Mammary epithelial cell (primary cell): ENCODE measurements at places on chromosomes 6 and 20. TPM values are rescaled to one million over a fixed set of nuclear protein-coding genes. Genes with fewer than 3 reads are reported as not detected.

Gene GNAS-AS1
- polyA plus RNA-seq, result 0.27 TPM

DNA sequence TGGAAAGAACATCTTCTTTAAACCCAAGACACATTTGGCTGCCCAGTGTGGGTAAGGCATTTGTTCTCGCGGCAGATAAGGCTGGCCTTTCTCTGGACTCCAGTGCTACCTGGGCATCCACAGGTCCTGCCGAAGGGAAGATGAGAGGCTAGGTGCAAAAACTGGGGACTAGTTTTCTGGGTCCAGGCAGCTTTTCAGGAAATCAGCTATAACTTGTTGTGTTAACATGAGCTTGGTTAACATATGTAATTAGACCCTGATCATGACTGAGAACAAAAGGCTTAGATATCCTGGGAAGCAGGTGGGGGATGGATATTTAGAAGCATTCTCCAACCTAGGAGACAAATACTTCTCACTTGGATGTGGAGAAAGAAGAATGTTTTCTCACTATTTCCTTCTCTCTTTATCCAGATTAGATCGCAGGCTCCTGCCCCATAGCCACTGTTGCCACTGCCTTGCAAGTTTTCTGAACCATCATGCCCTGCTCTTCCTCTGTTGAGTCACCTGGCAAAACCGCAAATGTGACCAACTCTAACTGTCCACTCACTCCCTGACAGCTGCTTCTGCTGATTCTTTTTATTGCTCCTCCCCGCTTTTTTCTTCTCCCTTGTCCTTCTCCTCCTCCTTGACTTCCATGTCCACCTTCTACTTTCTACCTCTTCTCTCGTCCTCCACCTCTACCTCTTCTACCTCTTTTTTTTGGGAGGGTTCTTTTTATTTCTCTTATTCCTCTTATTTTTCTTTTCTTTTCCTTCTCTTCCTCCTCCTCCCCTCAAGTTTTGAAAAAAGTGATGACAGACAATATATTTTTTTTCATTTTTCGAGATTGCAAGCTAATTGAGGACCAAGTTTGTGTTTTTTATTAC is 258.1 kb downstream of the UTRN start:
- DNase-seq, result peak; percentile 22

Gene DTD1
- 87.1 TPM for polyA plus RNA-seq

DNA sequence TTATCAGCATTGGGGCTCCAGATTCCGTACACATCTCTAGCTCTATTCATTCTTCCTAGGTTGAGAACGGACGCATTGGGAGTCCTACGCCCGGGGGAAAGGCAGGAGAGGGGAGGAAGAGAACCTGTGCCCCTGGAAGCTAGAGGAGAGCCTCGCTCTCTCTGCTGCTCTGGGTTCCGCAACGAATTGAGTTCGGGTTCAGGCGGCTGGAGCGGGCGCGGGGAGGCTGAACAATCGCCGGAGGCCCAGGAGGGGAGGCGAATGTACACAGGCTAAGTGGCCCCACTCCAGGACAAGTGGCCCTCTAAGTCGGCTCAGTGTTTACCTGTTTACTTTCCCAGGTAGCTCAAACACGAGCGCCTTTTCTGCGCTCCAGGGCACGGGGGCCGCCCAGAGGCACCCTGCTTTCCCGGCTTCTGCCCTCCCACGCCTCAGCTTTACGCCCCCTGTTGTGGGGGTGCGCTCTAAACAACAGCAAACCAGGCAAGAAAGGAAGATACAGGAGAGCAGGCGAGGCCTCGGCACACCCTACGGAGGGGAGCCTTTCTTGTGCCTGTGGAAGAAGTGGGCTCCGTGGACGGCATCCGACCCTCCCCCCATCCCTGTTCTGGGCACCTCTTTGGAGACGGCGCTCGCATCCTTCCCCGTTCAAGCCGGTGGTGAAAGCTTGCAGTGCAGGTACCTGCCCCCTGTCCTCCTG is 4.6 kb upstream of the NKX2-2 start:
- DNase-seq, result no peak

GRCh38 chr6:128242765-128243403 is 277.5 kb downstream of the PTPRK start:
- DNase-seq, result no peak

GRCh38 chr20:38667417-38667956 is 56.8 kb upstream of the SLC32A1 start:
- no peak for DNase-seq

GRCh38 chr20:31746068-31746878 is 7.2 kb downstream of the TPX2 start:
- no peak for DNase-seq

Gene RNF39
- polyA plus RNA-seq, result 3.3 TPM

Gene RHAG
- not detected for polyA plus RNA-seq

DNA sequence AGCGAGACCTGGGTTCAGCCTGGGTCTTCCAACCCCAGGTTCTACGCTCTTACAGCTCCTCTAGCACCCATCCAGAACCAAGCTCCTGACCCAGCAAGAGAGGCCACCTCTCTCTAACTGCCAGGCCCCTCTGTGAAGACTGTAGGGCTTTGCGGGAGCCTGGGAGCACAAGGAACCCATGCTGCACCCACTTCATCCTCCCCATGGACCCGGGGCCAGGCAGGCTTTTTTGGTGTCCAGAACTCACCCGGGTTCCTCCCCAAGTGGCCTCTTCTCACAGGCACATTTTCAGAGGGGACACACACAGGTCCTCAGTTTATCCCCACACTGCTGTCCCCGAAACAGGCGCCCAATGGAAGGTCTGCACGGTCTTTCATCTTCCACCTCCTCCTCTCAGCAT is 145.9 kb downstream of the SYNDIG1 start:
- DNase-seq, result no peak

GRCh38 chr20:41379551-41379950 is 12.9 kb upstream of the EMILIN3 start:
- no peak for DNase-seq

- DNase-seq, result peak; percentile 36
These were observed 36.4 kb downstream of the HLA-DPB1 start for GRCh38 chr6:33112148-33112547.

GRCh38 chr20:18831830-18832499 is 18.4 kb downstream of the SCP2D1 start:
- DNase-seq, result no peak

Gene MOG
- polyA plus RNA-seq, result not detected

DNA sequence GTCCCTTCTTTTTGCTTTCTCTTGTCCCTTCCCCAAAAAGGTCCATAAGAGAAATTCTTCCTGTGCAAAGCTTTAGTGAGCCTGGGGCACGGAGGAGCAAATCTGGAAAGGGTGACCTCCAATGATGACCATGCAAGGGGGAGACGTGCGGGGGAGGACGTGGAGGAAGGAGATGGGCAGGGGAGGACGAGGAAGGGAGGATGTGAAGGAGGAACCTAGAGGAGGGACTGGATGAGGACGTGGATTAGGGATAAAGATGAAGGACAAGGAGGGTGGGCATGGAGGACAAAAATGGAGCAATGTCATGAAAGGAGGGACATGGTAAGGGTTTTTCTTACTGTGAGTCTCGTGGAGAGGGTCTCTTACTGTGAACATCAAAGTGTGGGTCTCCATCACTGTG is 139.5 kb downstream of the ERMARD start:
- no peak for DNase-seq

DNA sequence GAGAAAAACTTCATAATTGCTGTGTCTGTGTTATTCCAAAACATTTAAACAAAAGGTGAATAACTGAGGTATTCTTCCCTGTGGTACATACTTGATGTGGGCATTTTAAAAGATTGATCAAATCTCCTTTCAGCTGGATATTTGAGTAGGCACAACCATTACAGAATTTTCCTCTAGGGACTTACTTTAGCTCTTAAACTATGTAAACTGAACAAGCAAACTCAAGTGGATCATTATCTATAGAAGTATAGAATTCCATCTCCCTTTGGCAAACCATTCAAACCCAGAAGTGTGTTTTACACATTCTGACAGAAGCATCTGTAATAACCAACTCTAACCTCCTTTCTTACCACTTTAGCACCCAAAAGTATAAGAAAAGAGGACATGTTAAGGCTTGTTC is 241.4 kb downstream of the ESR1 start:
- DNase-seq, result no peak

DNA sequence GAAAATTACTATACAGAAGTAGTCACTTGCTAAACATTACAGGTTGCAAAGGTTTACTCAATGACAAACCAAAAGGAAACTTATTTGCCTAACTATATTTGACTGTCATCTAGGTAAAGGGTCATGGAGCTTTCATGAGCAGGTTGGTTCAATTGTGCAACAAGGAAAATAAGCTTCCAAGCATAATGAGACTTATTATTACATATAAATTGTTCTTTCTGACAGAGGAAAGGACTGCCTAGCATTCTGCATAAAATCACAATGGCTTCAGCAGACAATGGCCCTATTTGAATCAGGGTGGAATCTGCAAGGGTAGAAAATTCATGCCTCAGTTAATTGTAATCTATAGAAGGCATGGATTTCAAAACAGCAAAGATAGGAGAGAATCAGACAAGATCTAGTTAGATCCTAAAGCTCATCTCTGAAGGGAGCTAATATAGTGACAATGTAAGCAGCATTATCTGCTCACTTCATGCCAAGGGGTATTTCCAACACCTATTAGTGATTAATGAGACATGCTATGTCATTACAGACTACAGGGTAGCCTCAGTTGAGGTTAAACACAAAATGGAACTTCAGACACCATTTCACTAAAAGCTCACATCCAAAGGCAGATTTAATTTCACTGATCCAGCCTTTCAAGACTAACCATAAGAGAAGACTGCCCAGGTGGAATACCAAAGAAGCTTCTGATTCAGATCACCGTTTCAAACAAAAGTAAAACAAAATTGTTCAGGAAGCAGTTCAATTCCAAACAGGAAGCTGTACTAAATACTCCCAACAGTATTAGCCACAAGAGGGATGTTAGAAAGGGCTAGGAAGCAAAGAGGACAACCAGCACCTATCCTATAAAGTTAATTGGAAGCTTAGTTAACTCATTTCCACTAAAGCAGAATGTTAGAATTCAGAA is 8.5 kb downstream of the STAU1 start:
- DNase-seq, result no peak

DNA sequence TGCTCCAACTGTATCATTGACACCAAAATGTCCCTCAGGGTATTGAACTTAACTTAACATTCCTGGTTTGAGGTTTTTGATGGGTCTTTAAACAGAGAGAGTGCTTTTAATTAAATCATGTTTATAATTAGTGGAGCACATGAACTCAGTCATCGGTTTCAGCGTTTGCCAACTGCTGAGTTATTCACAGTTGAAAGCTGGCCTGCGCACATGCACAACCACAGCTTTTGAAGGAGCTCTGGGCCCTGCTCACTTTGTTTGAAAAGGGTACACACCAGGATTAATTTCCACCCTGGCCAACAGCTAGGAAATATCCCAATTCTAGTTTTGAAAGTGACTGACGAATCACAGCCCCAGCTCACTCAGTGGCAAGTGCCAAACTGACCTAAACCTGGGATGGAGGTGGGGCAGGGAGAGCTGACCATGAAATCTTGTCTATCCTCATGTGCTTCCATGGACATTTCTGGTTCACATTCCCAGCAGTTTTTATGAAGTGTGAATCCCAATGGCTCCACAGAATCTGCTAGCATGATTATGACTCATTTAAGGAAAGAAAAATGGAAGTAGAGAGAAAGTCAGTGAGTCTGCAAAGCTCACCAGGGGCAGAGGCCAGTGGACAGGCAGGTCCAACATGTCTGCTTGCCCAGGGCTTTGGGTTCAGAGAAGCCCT is 247.8 kb downstream of the FNDC1 start:
- no peak for DNase-seq

GRCh38 chr6:29990931-29991330 is 48.6 kb downstream of the HLA-A start:
- DNase-seq, result no peak

GRCh38 chr6:127090051-127090450 is 28.4 kb upstream of the RSPO3 start:
- no peak for DNase-seq

Gene KIAA0408
- polyA plus RNA-seq, result not detected

DNA sequence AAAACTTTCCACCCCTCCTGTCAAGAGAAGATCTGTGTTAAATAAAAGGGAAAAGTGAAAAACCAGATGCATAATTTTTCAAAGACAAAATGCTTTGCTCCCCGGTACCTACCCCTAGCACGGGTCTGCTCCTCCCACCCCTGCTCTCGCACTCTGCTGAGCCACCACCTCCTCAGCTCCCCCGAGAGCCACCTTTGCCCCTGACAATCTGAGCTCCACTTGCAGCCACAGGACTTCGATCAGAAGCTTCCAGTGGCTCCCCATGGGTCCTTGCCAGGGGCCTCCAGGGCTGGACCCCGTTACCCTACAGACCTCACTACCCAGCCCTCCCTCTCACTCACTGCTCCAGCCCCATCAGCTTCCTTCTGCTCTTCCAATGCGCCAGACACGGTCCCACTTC is 171.7 kb downstream of the PREX1 start:
- no peak for DNase-seq
